ENCODE measurements at places on chromosomes 7 and 10. TPM values are rescaled to one million over a fixed set of nuclear protein-coding genes. Genes with fewer than 3 reads are reported as not detected.
A peak's percentile ranks its signal among the peaks of the same experiment; 100 is the strongest.

NODAL gene
- not detected for total RNA-seq

ITGA8 gene
- 17.5 TPM for total RNA-seq

LOXL4 gene
- 5.0 TPM for total RNA-seq

CNNM1 gene
- total RNA-seq = 0.20 TPM

GRID2IP gene
- total RNA-seq = 0.30 TPM

ACTR3C gene
- total RNA-seq = 6.3 TPM

SPAM1 gene
- not detected for total RNA-seq

ST8SIA6 gene
- total RNA-seq = 0.79 TPM

OPN1SW gene
- not detected for total RNA-seq

GRCh38 chr10:128390596-128390995 is 264.4 kb upstream of the MKI67 start:
- no peak for DNase-seq

DNA sequence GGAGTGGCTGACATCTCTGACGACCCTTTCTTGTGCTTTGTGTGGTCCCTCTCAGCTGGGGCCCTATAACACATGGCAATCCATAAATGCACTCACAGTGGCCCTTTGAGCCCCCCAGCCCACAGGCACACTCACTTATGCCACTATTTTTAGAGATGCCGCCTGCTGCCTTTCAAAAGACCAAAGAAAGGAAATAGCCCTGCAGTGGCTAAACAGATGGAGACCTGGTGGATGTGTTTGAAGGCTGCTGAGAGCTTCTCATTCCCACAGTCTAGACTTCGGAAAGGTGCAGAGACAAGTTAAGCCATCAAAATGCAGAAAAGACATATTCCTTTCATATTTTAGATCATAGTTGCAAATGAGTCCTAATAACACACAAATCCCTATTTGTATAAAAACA is 42.0 kb upstream of the PDZD8 start:
- DNase-seq = no peak

- no peak for DNase-seq
These were observed 135.3 kb upstream of the COBL start for GRCh38 chr7:51451751-51452476.

GRCh38 chr7:137475966-137476365 is 132.4 kb upstream of the PTN start:
- no peak for DNase-seq

- no peak for DNase-seq
These were observed 146.3 kb downstream of the GPR85 start for GRCh38 chr7:112940314-112940732.

- no peak for DNase-seq
These were observed 16.7 kb downstream of the RBP3 start for GRCh38 chr10:47364911-47365310.

GRCh38 chr10:88466786-88467185 is 116.3 kb downstream of the RNLS start:
- DNase-seq = no peak

DNA sequence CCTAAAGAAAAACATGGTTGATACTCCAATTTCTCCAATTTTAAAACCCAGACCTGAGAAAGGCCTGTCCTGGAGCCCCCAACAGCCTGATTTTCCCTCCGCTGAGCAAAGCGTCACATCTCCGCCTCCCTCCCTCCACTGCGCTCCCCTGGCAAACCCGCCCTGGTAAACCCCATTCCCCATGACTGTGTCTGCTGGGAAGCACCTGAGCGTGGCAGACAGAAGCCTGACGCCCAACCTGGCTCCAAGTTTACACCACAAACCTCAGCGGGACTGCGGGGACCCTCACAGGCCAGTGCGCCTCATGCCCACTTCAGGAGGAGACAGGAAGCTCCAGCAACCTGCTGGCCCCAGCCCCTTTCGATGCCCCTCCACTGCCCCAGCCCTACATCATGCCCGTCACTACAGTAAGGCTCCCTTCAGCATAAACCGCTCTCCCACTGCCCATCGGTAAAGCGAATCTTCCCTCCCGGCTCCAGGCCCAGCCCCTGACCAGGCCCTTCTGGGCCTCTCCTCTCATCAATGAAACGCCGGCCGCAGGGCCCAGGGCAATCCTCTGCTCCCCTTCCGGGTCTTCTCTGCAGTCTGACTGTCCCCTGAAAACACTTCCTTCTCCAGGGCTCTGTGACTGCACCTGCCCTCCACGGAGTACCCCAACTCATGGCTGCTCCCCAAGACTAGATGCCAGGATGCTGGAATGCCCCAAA is 233.3 kb downstream of the MAD1L1 start:
- no peak for DNase-seq

- no peak for DNase-seq
These were observed 881 bp upstream of the SSBP1 start for GRCh38 chr7:141737118-141737835.

GRCh38 chr7:19491821-19492452 is 216.9 kb downstream of the POLR1F start:
- peak; percentile 3 for DNase-seq
